ENCODE measurements at places on chromosomes 1 and 21.

GRCh38 chr1:101605878-101606277, 369.1 kb downstream of the S1PR1 start:
- DNase-seq, result no peak

- DNase-seq, result no peak
Measured at GRCh38 chr1:213484758-213485157, 433.7 kb downstream of the RPS6KC1 start.

DNA sequence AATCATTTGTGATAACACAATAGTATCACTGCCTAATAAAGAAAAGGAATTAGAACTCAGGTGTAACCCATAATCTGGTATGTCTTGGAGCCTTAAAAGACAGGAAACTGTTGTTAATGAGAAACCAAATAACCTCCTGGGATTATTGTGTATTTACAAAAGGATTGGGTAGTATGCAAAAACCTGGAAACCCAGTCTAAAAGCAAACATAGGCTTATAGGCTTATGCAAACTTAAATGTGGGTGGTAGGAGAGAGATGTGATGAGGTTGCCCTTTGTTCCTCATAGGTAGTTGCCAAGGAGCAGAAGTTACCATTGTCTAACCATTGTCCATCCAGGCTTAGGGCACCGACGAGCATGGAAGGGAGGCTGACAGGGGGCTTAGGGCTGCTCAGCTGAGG, 165.8 kb downstream of the AK5 start:
- no peak for DNase-seq

DNA sequence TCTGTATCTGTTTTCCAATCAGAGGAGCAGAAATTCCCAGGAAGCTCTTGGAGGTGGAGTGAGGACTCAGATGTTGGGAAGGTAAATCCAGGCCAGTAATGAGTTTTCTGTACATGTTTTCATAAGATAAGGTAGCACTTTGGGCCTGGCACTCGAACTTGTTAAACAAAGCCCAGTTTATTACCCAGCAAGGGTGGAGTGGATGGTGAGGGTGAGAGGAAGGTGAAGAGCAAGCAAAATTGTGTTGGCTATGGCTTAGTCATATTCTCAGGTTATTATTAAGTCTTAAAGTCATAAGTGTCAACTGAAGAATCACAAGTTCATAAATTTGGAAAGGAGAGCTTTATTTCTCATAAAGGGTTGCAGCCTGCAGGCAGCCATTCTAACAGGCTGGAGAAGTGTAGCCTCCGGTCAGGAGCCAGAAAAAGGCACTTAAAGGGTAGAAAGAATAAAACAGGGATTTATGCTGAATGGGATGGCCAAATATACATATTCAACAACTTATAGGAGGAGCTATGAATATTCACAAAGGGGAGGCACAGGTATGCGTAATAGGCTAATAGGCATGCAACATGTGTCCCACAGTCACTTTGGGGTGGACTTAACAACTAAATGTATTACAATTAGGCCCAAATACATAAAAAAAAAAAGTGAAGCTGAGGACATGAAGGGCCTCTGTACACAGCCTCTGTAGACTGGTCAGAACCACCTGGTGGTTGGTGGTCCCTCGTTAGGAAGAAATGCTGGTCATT, 523.9 kb downstream of the LMO4 start:
- no peak for DNase-seq

GRCh38 chr1:111802984-111803383, 47.3 kb downstream of the DDX20 start:
- DNase-seq, result no peak

DNA sequence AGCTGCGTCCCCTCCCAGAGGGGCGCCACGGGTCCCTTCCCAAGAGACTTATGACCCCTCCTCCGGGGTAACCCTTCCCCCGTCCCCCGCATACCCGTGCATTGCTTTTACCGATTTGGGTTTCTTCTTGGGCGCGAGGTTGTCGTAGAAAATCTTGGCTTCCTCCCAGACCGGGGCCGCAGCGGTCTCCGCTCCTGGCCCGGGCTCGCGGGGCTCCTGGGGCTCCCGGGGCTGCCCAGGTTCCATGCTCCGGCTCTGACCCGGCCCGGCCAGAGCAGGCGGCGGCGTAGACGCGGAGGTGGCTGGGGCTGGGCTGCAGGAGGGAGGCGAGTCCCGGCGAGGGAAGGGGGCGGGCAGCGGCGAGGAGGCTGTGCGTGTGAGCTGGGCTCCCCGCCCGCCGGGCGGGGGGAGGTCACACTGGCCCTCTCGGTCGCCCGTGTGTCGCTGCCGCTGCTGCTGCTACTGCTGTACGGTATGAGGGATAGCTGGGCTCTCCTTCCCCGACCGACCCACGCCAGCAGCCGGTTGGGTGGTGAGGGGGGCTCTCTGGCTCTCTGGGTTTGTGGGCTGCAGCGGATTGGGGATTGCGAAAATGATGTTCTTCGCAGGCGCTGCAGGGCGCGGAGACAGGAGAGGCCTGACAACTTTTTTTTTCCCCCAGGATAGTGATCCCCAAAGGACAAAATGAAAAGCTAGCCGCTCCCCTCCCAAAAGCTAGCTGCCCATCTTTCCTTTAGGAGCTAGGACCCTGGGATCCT, at the start of gene NT5C1A:
Gene NT5C1A, minus strand, starts transcription at position 315 of the 758 bp plus-strand sequence. Its CDS starts 69 bp downstream, at position 246.
- no peak for DNase-seq

DNA sequence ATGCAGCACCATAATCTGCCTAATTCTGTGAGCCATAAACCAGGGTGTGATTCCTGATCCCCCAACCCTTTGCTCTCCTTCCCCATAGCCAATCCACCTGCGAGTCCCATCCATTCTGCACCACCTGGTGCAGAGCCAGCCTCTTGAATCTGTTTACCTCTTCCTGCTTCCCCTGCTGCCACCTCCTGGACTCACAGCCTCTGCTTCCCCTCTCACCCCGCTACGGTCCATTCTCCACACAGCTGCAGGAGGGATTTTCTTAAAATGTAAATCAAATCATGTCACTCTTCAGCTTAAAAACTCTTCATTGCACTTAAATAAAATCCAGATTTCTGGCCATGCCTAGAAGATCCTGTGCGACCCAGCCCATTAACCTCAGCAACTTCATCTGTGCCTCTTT, 186.7 kb downstream of the FOXD2 start:
- DNase-seq, result no peak

- DNase-seq, result no peak
Measured at GRCh38 chr1:204108312-204109141, 35.6 kb downstream of the SOX13 start.

DNA sequence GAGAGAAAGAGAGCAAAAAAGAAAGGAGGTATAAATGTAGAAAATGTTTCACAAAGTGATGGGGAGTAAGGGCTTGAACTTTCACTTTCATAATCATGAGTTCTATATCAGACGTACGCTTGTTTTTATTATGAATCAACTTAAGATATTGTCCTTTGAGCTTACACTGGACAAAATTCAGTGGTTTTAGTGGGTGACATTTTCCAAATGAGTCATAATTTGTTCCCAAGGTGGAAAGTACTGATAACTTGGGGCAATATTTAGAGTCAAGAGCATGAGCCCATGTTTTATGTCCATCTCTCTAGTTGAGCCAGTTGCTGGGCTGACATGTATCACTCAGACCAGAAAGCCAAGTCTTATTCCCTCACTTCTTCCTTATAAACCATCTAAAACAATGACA, 161.6 kb downstream of the CHRM3 start:
- DNase-seq, result no peak

DNA sequence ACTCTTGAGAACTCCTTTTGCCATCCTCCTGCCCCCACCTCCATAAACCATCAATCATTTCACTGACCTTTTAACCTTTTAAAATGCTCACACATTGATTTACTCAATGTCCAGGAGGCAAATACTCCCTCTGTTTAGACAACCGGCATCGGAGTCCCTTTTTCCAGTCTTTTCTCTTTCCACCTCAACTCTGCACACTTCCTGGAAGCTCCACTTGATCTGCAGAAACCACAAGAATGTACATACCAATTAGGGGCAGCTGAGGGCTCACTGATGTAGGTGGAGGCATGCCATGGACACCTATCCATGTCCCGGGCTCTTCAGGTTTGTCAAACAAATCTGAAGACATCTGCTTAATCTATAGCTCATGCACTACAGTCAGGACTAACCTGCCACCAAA, 5.3 kb upstream of the AMIGO1 start:
- DNase-seq, result no peak

Measured in stimulated activated CD4-positive, alpha-beta T cell treated with anti-CD3 and anti-CD28 coated beads, TNF-alpha, amount 100 ng/mL, for 1 hour (primary cell).